ENCODE measurements at places on chromosomes 1 and 21.

DNA sequence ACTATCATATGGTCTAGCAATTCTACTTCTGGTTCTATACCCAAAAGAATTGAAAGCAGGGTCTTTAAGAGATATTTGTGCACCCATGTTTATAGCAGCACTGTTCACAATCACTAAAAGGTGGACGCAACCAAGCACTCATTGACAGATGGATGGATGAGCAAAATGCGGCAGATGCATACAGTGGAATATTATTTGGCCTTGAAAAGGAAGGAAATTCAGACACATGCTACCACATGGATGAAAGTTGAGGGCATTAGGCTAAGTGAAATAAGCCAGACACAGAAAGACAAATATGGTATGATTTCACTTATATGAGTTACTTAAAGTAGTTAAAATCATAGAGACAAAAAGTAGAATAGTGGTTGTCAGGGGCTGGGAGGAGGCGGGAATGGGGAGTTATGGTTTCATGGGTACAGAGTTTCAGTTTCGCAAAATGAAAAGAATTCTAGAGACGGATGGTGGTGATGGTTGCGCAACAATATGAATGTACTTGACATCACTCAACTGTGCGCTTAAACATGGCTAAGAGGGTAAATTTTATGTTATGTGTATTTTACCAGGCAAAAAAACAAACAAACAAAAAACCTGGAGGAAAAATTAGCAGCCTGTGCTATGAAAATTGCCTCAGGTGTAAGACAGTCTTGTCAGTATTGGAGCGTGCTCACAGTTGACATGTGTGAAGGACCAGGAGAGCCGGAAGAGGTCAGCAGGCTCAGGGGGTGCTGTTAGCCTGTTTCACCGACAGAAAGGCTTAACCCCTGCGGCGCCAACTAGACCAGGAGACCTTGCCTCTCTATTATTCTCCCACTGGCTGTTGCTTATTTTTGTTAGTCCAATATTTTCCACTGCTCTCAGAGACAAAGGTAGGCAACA lies 26.5 kb downstream of the CD247 start:
- DNase-seq = no peak

- DNase-seq = no peak
These were observed 28.7 kb downstream of the MARK1 start for GRCh38 chr1:220556641-220557040.

DNA sequence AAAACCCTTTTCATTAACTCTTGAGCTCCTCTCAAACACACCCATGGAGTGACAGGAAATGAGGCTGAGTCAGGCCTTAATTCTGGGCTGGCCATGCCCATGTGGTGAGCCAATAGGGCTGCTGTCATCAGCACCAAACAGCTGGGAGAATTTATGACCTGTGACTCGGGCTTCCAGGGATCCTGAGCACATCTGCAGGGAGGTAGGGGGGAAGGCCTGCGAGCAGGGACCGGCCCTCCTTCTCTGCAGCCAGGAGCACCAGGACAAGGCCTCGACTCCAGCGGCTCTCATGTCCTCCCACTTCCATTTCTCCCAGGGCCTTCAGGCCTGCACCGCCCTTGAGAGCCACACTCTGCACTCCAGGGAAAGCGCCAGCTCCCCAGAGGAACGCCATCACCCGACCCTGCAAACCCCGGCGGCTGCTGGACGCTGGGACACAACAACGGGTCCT lies 14.6 kb downstream of the RIPK4 start:
- no peak for DNase-seq

- DNase-seq = no peak
These were observed 166.9 kb downstream of the IER5 start for GRCh38 chr1:181255270-181255929.
